T47D (cell line): ENCODE measurements at places on chromosomes 13 and 19.
A peak's percentile ranks its signal among the peaks of the same experiment; 100 is the strongest.

DNA sequence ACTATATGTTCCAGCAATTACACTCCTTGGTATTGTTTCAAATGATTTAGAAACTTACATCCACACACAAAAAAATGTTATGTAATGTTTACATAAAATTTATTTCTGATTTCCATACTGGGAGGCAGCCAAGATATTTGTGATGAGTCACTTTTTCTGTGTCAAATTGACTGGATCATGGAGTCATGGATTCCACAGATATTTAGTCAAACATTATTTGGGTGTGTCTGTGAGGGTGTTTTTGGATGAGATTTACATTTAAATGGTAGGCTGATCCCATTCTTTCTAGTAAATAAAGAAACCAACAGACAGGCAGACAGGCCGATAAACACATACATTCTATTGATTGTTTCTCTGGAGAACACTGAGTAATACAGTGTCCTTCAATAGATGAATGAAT, 562.8 kb downstream of the SLITRK6 start:
- DNase-seq = no peak

- peak; percentile 68 for DNase-seq
These were observed 2.5 kb upstream of the ISYNA1 start for GRCh38 chr19:18440415-18440877.

DNA sequence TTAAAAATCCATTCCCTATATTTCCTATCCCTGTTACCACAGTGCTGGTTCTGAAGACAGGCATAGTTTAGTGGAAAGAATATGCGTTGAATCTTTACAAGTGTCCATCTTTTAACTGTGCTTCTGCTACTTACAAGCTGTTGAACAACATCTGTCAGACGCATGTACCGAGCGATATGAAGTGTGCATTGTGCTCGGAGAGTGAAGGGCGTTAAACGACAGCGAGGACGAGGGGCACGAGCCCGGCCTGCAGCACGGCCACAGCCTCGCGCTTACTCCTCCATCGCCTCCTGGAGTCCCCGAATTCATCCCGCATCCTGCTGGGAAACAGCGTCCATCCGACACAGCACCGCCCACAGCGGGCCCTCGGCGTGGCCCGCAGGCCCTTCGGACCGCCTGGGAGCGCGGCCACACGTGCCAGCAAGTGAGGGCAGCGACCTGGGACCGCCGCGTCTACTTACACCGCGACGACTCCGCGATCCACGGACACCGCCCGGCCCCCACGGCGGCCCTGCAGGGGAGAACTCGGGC, 514 bp downstream of the PCID2 start:
- no peak for DNase-seq

GRCh38 chr19:32976223-32976805, 4.3 kb downstream of the FAAP24 start:
- DNase-seq = peak; percentile 47

- DNase-seq = no peak
These were observed 61.0 kb upstream of the SHISA2 start for GRCh38 chr13:26112843-26113242.

GRCh38 chr19:40147338-40147692, 43.9 kb upstream of the MAP3K10 start:
- no peak for DNase-seq

GRCh38 chr19:16585094-16585801, 13.0 kb upstream of the SLC35E1 start:
- DNase-seq = no peak

DNA sequence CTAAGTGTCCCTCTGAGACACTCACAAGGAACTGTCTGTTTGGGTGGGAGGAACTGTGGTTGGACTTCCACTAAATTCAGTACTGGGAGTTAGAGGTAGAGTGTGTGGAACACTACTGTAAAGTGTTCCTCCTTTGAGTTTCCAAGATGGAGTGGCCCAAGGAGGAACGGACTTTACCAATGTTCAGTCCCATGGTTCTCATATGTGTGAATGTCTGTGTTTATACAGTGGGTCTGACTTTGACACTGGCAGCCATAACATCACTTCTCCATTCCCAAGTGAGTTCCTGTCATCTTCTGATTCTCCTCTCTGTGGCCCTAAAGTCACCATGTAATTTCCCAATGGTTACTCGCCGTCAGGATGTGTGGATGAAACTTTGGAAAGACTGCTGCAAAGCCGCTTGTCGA, 136.8 kb upstream of the SERP2 start:
- no peak for DNase-seq

- no peak for DNase-seq
These were observed 2.3 kb downstream of the IER2 start for GRCh38 chr19:13152356-13152973.

GRCh38 chr13:69565334-69565733, 542.3 kb upstream of the ATXN8OS start:
- no peak for DNase-seq

GRCh38 chr13:43089912-43090498, 66.6 kb downstream of the DNAJC15 start:
- DNase-seq = no peak

DNA sequence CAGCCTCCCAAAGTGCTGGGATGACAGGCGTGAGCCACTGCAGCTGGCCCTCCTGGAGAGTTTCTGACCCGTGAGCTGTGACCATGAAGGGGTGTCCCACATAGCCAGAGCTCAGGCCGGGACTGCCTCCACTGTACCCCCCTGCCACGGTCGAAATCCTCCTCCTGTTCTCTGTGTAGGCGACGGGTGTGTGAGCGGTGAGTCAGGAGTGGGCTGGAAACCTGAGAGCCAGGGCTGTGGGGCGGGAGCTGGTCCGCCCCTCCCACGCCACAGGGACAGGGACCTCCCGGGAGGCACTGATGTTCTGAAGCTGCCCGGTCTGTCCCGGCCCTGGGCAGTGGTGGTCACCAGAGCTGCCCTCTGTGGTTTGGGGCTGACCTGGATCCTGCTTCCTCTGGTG, 3.9 kb downstream of the WDR18 start:
- no peak for DNase-seq

GRCh38 chr13:110442930-110443621, 118.4 kb downstream of the RAB20 start:
- no peak for DNase-seq

GRCh38 chr13:29721766-29722165, 126.3 kb upstream of the SLC7A1 start:
- DNase-seq = no peak

GRCh38 chr13:75442736-75443234, 39.2 kb downstream of the TBC1D4 start:
- no peak for DNase-seq

DNA sequence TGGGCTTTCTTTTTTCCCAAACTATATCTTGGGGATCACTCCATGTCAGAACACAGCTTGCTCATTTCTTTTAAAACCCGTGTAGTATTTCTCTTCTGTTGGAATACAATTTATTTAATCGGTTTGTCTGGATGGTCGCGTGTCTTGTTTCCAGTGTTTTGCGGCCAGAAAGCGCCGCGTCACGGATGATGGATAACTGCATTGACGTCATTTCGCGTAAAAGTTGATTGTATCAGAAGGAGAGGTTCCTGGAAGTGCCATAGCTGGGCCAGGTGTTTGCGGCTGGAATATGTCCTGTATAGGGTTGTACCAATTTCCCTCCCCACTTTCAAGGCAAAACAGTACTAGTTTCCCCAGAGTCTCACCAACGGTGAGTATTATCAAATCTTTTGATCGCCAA, 9.7 kb downstream of the ACTL9 start:
- no peak for DNase-seq

GRCh38 chr19:42497492-42498168, 30.7 kb downstream of the CEACAM1 start:
- no peak for DNase-seq

- no peak for DNase-seq
These were observed 642.3 kb upstream of the SLITRK1 start for GRCh38 chr13:84524586-84524985.

- DNase-seq = no peak
These were observed 935 bp downstream of the CRB3 start for GRCh38 chr19:6465006-6465405.

- no peak for DNase-seq
These were observed 77.5 kb downstream of the ELF1 start for GRCh38 chr13:40941581-40941980.

GRCh38 chr13:36102721-36103120, 28.5 kb downstream of the DCLK1 start:
- DNase-seq = no peak

DNA sequence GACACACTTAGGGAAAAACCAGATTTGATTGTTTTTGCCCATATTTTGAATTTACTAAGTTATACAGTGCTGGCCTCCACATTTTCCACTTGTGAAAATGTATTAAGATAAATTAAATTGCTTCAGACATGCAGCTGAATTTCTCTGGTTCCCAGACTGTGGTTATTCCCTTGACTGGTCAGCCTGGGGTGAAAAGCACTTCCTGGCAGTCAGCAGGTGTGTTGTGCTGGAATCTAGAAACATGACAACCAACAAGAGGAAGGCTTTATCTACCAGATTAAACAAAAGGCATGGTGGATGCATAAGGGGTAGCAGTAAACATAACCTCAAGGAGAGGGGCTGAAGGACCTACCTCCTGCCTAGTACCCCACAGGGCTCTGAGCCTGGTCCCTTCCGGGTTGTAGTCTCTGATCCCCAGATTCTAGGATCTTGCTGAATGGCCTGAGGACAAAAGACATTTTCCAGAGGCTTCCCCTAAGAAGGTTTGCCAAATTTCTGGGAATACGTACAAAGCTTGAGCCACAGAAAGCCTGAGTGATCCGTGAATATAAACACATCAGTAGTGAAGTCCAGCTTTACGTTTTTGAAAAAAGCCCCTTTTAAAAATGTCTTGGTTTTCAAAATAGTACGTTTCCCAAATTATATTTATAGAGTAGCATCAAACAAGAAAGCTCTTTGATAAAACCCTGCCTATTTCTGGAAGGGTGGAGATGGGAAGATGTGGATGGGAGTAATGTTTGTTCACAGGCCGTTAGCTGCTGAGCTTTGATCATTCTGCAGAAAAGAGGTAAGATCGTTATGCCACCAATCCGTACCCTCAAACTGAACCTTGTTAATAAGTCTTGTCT, 133.4 kb downstream of the LACC1 start:
- DNase-seq = no peak

- DNase-seq = peak; percentile 53
These were observed at the start of gene ZNF708 for GRCh38 chr19:21328885-21329605. ZNF708 (minus strand) TSS chr19:21329410; CDS start chr19:21329212, 198 bp downstream.

DNA sequence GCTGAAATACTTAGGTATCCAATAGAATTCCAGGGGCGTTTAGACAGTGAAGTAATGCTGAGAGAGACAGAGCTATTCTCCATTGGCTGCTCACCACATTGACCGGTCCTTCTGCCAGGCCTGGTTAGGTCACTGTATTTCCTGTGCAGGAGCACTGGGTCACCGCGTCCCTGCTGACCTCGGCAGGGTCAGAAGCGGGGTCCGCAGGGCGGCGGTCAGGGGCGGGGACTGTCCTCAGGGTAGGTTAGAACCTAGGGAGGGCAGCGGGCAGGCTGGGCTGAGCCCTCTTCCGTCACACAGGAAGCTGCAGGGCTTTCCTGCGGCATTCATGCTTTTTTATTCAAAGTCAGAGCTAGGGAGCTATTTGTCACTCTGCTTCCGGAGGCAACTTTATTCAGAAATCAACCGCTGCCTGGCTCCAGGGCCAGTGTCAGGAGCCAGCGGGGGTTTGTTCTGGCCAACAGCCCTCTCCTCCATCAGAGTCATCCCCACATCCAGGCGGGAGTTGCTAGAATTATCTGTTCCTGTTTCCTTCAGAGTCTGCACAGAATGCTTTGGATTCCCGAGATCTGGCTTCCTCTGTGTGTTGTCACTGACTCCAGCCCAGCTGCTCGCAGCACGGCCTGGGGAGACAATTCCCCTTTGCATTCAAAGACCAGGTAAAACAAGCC, 81.2 kb upstream of the WASF3 start:
- peak; percentile 15 for DNase-seq

DNA sequence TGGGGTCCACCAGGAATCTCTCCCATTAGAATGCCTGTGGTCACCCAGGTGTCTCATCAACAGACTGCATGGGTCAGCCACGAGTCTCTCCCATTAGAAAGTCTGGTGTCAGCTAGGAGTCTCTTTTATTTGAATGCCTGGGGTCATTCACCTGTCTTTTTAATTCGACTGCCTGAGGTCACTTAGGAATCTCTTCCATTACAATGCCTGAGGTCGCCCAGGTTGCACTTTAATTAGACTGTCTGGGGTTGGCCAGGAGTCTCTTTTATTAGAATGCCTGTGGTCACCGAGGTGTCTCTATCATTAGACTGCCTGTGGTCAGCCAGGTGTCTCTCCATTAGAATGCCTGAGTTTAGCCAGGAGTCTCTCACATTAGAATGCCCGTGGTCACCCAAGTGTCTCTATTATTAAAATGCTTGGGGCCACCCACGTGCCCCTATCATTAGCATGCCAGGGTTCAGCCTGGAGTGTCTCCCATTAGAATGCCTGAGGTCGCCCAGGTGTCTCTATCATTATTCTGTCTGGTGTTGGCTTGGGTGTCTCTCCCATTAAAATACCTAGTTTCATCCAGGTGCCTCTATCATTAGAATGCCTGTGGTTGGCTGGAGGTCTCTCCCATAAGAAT, 1474.3 kb downstream of the UQCRFS1 start:
- DNase-seq = no peak

DNA sequence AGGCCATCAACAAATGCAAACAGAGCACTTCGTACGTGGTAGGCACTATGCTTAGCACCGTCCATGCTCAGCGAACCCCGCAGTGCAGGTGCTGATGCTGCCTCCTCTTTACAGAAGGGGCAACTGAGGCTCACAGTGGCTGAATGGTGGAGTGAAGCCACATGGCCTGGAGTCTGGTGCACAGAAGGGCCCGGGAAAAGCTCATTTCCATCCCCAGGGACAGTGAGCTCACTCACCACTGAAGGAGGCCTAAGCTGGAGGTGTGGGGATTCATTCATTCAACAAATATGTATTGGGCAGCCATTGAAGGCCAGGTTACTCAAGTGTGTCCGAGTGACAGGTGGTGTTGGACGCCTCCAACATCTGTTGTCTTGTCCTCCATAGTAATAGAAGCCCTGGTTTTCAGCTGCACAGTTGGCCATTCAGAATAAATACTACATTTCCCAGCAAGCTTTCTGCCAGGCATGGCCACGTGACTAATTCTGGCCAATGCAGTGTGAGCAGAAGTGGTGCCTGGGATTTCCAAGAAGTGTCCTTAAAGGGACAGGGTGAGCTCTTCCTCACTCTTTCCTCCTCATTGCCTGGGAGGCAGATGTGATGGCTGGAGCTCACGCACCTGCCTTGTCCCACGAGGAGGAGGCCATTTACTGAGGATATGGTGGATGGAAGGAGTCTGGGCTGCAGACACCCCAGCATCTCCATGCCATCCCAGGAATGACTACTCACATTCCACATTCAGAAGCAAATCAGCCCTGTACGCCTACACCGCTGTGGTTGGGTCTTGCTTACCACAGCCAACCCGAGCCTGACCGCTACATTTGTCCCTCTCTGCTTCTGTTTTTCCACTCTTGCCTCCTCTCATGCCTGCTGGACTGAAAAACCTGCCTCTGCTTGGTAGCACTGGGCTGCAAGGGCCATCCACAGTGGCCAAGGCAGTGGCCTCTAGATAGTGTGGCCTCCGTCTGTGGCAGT, 2.3 kb upstream of the ZNRF4 start:
- DNase-seq = peak; percentile 75

DNA sequence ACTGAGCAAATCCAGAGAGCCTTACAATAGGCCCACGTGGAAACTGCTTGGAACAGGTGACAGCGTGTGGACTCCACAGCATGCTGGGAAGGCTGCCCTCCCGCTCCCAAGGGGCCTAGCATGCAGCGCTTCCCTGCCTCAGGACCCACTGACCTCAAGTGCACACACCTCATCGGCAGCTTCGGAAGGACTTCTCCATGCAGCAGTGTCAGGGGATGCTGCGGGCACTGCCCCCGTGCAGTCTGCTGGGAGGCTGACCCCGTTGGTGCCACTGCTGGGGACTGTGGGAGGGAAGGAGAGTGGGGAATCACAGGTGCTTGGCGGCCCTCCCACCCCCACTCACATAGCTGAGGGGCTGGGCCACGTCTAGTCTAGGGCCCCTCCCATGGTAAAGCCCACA, 17.2 kb downstream of the CAPS start:
- no peak for DNase-seq
